HCEC 1CT (cell line): ENCODE measurements at places on chromosomes 11 and 22.

GRCh38 chr11:63490551-63491239 is at the start of gene PLAAT5:
Gene PLAAT5 (minus strand): TSS chr11:63491167. CDS start chr11:63491034, 133 bp downstream.
- DNase-seq: no peak

- peak; percentile 82 for DNase-seq
These were observed 12.9 kb downstream of the CD59 start for GRCh38 chr11:33723238-33723881.

DNA sequence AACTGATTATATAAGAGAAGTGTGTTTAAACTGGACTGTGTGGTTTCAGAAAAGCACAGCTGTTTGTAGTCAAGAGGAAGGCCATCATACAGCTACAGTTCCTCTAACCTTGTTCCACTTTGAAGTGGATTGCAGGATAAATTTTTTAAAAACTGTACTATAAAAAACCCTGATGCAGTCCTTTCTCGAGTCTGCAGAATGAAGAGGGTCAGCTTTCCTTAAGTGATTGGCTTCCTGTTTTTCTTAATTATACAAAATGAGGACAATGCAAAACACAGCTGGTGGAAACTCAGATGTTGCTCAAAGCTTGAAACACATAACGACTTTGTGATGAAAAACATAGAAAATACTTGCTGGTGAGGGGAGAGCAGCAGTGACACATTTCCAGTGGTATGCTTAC is 1060.5 kb downstream of the DLG2 start:
- no peak for DNase-seq

DNA sequence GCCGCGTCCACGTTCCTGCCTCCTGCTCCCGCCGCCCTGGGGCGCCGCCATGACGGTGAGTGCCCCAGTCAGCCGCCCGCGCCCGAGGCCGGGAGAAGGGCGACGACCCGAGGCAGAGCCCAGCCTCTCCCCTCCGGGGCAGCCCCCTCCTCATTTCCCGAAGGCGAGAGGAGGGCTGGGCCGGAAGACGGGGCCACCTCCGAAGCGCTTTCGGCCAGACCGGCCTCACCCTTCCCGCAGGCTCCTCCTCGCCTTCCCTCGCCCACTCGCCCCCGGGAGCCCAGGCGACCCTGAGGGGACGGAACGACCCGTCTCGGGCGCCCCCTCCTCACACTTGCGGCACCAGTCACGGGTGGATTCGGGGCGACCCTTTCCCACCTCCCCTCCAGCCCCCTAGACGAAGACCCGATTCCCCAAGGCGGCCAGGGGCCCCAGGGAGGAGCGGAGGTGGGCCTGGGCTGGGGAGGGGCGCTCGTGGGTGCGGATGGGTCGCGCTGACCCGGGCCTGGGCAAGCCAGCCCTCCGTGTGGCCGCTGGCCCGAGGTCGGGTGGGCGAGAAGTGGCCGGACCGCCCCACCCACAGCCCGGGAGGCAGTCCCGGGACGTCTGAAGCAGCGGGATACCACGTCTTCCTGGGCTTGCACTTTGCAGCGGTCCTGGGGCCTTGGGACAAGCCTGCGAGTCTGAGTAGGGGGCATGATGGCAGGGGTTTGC is 49.7 kb downstream of the TRIOBP start:
- DNase-seq: no peak

GRCh38 chr11:132361011-132361550 is 990.7 kb downstream of the NTM start:
- no peak for DNase-seq

DNA sequence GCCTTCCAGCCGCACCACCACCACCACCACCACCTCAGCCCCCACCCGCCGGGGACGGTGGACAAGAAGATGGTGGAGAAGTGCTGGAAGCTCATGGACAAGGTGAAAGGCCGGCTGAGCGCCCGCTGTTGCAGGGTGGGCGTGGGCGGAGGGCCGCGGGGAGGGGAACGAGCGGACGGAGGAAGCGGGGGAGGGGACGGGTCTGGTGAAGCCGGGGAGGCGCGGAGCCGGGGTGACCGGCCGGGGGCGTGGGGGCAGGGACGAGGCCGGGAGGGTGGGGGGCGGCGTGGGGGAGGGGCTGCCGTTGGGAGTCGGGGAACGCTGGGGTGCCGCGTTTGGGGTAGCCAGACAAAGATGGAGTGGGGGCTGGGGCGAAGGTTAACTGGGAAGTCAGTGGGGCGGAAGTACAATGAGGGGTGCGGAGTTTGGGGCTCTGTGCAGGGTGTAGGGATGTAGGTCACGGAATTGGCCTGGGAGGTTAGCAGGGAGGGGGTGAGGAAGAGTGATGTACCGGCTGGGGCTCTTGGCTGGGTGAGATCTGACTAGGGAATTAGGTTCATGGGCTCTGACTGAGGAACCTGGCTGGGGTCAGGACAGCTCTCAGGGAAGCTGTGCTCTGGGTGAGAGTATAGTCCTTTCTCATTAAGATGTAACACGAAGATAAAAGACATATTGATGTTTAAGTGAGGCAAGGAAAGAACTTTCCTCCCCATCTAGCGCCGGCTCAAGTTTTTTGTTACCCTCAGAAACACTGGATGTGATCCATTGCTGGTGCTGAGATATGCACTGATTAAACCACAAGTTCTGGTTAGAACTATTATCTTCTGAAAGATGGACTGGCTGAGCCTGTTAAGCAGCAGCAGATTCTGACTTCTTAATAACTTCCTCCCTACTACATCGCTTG is 624 bp downstream of the CBL start:
- peak; percentile 15 for DNase-seq

DNA sequence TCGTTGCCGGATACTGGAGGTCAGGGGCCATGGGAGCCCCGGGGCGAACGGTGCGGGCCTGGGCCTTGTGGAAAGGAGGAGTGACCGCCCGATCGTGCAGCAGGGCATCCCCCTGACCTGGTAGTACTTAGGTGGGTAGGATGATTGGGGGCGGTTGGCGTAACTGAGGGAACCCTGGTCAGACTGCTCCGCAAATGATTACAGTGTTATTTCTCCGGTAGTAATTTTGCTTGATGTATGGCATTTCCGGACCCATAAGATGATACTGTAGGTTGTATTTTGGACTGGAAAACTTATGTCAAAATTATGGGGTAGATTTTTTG is 762 bp downstream of the MTMR3 start:
- no peak for DNase-seq

DNA sequence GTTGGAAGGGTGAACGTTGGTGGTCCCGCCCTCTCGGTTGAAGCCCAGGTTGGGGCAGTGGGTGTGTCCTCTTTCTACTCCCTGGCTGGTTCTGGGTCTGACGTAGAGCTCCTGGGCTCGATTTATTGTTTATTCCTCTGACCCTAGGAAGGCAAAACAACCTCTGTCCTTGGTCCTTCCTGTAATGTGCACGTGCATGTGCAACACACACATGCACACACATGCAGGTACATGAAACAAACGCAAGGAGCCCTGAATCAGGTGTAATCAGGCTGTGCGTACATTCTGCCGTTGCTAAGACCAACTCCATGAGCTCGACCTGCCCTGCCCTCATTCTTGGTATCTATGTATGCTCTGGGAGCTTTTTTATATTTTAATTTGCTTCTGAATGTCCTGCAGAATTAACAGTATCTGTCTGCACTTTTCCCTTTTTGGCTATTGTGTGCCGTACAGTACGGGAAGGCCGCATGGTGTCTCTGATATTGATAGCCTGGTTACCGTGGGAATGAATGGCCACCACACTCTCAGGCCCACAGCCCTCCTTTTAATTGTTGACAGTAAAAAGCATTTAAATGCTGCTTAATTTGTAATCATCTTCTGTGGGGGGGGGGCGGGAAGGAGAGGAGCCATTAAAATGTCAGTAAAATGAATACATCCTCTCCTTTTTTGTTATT is 66.0 kb upstream of the NNMT start:
- no peak for DNase-seq

GRCh38 chr11:77073328-77074001 is 6.7 kb downstream of the CAPN5 start:
- peak; percentile 98 for DNase-seq

DNA sequence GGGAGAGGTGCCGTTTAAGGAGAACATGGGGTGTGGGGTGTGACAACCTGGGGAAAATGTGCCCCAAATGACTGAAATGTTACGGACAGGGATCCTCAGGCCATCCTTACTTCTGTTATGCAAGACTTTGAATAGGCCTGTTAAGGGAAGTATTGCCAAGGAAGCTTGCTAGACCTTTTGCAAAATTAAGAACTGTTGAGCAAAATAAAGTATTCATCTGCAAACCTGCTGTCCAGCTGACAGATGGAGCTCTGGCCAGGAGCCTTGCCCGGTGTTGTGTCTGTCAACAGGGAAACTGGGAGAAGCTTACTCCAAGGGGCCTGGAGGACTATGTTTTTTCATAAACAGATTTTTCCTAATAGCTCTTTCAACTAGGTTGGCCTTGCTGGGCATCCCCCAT is 48.0 kb downstream of the FAT3 start:
- no peak for DNase-seq

GRCh38 chr11:86801364-86801763 is 1.0 kb downstream of the PRSS23 start:
- DNase-seq: no peak

GRCh38 chr11:22832315-22833015 is 2.9 kb upstream of the SVIP start:
- peak; percentile 17 for DNase-seq

DNA sequence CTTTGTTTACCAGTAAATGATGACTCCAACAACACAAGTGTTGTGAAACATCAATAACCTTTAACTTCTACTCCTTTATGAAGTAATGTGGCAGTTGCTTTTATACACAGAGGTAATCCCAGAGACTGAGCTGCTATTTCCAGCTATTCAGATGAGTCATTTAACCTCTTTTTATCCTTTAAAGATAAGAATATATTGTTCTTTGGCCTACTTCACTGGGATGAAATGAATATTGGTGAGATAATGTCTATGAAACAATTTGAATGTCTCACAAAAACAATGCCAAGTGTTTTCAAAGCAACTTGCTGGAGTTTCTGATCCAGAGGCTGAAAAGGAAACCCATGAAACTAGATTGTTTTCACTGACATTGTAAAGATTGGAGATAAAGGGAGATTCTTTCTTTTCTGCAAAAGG is 564.4 kb upstream of the LUZP2 start:
- DNase-seq: peak; percentile 53

GRCh38 chr11:91984033-91984584 is 240.5 kb upstream of the FAT3 start:
- DNase-seq: no peak

DNA sequence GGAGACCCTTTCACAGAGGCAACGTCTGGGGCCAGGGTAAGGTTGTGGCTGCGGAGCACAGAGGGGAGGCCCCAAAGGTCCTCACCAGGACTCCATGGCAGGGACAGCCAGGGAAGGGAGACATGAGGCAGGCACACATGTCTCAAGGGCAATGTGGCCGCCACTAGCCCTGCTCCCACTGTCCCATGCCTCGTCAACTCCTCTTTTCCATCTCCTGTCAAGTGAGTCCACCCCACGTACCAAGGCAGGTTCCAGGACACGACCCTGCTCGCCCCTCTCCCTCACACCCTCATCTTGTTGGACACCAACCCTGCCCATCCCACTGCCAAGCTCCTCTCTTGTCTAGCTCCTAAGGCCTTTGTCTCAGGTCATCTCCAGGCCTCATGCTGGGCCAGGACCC is 73.2 kb downstream of the RRM1 start:
- DNase-seq: no peak
